ENCODE measurements at places on chromosomes 5 and 9.

- DNase-seq: peak; percentile 42
These were observed 21.7 kb upstream of the ACTBL2 start for GRCh38 chr5:57504357-57504756.

DNA sequence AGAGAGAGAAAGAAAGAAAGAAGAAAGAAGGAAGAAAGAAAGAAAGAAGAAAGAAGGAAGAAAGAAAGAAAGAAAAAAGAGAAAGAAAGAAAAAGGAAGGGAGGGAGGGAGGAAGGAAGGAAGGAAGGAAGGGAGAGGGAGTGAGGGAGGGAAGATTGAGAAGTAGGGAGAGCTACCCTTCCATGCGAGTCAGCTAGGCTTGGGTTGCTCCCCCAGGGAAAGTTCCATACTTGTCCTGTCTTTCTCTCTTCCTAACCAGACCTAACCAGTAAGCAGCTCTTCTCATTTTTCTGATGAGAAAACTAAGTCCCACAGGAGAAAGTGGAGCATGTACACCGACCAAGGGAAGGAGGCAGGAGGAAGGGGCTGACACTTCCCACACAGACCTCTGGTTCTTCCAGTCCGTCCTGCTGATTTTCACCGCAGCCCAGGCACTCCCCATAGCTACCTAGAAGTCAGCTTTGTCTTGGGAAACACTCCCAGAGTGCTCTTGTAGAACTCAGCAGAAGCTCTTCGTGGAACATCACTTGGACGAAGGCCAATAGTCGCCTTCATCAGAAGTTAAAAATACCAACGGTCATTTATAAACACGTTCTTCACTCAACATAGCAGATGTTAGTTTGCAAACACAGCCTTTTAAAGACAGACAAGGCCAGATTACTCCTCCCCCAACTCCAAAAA is 29.0 kb upstream of the ENTREP1 start:
- DNase-seq: peak; percentile 6

DNA sequence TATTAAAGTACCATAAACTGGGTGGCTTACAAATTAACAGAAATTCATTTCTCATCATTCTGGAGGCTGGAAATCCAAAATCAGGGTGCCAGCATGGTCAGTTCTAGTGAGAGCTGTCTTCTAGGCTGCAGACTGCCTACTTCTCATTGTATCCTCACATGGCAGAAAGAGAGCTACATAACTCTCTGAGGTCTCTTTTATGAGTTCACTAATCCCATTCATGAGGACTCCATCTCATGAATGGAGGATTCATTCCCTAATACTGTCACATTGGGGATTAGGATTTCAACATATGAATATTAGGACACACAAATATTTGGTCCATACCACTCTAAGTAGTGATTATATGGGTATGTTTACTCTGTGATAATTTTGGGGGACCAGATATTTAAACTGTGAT is 84.0 kb downstream of the ERP44 start:
- no peak for DNase-seq

- DNase-seq: no peak
These were observed 950.1 kb upstream of the CTNND2 start for GRCh38 chr5:12854386-12854785.

- DNase-seq: no peak
These were observed 423.0 kb upstream of the BRINP1 start for GRCh38 chr9:119792242-119792641.

DNA sequence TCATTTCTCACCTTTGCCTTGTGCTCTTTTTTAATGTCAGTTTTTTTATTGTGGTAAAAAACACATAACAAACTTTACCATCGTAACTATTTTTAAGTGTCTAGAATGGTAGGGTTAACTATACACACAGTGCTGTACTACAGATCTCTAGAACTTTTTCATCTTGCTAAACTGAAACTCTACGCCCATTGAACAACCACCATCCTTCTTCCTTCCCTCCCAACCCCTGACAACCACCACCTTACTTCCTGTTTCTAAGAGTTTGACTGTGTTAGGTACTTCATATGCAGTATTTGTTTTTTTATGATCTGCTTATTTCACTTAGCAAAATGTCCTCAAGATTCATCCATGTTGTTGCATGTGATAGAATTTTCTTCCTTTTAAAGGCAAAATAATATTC is 54.9 kb downstream of the PSAT1 start:
- DNase-seq: no peak

DNA sequence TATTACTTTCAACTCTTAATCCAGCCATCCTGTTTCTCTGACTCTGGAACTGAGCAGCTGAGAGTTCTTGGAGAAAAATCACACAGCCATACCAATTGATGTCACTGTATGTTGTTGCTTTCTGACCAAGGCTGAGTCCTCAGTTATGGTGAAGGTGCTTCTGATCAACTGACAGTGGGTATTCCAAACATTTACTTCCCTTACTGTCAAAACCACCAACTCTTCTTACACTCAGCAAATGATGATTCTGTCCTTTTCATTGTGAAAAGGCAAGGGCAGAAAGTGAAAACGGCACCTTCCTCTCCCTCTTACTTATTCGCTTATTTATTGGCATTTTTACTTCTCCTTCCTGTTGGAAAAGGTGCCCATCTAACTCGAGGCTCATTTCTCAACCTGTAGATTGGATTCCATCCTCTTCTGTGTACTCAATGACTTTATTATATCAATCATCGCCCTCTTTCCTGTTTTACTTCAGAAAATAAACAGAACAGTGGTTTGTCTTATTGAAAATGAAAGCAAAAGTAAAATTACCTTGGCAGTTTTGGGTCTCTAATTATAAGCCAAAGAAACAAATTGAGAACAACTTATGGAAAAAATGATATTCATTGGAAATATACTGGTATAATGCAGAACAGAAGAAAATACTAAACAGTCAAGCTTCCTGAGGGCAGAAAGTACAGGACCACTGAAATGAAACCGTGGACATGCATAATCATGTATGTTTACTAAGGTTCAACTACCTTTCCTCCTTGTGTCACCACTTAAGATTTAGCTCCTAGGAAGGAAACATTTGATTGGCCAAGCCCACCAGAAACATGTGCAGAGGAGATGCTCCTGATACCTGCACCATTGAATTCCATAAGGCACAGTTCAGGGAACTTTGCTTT is 104.5 kb upstream of the CHD1 start:
- DNase-seq: no peak

- DNase-seq: peak; percentile 44
These were observed 211.9 kb upstream of the PAPPA start for GRCh38 chr9:115941561-115942315.

DNA sequence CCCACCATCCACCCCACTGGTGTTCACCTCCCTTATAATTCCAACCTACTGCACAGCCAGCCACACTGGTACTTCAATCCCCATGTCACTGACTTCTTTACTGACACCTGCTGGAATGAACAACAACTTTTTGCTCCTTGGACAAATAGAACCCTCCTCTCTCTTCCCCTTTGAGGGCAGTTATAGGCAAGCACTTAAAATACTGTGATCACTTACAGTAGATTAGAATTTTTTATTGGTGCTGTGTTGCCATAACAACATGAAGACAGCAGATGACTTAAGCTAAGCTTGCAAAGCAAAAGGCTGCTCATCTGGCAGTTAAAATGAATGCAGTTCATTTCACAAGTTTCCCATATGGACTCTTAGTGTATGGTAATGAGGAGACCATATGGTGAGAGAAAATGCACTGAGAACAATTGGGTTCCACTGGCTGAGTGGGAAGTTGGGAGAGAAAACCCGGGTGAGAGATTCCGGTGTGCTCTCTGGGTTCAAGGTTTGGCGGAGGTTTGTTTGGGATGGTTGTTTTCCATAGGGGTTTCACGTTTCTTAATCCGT is 374.3 kb downstream of the EBF1 start:
- no peak for DNase-seq

GRCh38 chr5:112706446-112707016 is 31.2 kb upstream of the APC start:
- no peak for DNase-seq

- DNase-seq: no peak
These were observed 119.7 kb downstream of the DMXL1 start for GRCh38 chr5:119190470-119191095.

- no peak for DNase-seq
These were observed 6.7 kb downstream of the CORO2A start for GRCh38 chr9:98185611-98186171.

GRCh38 chr9:71741926-71742648 is 26.2 kb downstream of the CEMIP2 start:
- peak; percentile 89 for DNase-seq

DNA sequence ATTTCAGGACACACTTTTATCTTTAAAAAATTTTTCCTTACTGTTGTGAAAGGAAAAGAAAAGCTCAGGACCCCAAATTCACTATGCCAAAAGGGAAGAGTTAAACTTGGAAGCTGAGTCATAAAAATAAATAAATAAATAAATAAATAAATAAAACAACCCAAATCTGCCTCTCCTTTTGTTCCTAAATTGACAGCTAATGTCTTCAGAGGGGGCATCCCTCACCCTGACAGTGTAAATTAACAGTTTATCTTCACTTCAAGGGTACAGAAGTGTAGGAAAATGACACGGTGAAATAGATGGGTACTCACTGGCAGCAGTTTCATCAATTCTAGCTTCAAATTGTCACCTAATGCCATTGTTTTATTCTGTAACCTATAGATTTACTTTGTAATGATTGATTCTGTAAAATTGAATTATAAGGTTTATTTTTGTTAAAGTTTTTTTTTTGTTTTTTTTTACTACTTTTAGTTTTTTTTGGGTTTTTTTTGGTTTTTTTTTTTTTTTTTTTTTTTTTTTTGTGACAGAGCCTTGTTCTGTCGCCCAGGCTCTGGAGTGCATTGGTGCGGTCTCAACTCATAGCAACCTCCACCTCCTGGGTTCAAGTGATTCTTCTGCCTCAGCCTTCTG is 18.5 kb upstream of the ANXA1 start:
- no peak for DNase-seq

- DNase-seq: no peak
These were observed 49.2 kb upstream of the NEK6 start for GRCh38 chr9:124208571-124208970.

DNA sequence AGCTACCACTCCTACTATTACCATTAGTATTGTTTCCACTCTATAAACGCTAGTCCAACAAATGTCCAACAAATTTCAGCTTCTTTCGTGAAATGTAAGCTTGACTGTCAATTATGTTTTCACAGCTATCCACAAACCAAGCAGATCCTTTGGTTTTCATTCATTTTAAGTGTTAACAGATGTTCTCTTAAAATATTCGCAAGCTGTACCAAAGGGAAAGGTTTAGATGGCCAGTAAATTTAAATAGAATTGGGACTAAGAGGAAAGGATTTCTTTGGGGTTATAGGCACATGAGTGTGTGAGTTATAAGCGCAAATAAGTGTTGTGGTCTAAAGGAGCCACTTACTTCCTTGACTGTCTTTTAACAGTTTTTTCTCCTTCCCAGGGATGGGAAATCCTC is 136.8 kb upstream of the ADRA1B start:
- DNase-seq: no peak

- peak; percentile 63 for DNase-seq
These were observed 79.3 kb downstream of the SLC28A3 start for GRCh38 chr9:84261070-84261746.

DNA sequence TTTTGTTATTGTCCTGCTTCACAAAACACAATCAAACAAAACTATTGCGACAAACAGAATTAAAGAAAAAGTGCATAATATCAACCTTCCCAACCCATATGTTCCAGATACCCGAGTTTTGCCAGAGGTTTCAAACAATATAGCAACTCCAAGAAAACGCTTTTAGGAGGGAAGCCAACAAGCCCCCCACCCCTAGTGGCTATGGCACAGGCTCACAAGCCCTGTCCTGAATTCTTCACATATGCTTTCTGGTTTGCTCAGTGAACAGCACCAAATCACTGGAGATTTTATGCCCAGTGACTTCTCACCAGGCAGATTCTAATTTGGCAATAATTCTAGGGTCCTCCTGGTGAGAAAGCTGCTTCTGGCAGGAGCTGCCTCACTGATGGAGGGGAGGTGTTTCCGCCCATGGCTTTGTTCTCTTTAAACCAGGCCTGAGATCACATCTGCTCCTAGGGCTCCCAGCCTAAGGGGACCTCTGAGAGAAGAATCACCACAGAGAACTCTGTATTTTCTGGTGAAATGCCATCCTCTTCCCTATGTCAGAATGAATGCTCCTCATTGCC is 1982.4 kb downstream of the EFNA5 start:
- DNase-seq: no peak

GRCh38 chr5:117249086-117249815 is 674.6 kb upstream of the SEMA6A start:
- DNase-seq: no peak

- DNase-seq: no peak
These were observed 1.0 kb upstream of the CORO2A start for GRCh38 chr9:98193336-98193944.

GRCh38 chr5:140588311-140589070 is 23.9 kb downstream of the SLC35A4 start:
- DNase-seq: peak; percentile 35

GRCh38 chr5:163190283-163190682 is 247.1 kb upstream of the CCNG1 start:
- DNase-seq: no peak

- no peak for DNase-seq
These were observed 469.0 kb upstream of the PTGER4 start for GRCh38 chr5:40210694-40211093.

- DNase-seq: peak; percentile 98
These were observed 813 bp upstream of the AGTPBP1 start for GRCh38 chr9:85742597-85742936.

DNA sequence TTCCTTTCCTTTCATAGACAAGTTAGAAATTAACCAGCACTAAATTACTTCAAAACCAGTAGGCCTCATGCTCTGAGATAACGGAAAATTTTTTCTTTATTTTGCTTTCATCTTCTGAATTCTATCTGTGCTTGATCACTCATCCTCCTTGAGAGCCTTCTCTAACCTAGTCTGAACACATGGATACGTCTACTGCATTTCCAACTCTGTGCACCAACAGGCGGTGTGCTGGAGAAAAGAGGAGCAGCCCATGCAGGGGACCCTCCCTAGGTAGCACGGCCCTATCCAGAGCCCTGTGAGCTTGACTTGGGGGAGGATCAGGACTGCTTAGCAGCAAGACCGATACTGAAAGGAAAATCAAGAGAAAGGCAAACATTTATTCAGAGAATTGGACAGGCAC is 149.8 kb downstream of the AUH start:
- DNase-seq: no peak

GRCh38 chr5:89946916-89947315 is 462.6 kb downstream of the CETN3 start:
- no peak for DNase-seq

- DNase-seq: peak; percentile 62
These were observed 2.3 kb downstream of the MAN2A1 start for GRCh38 chr5:109691996-109692395.

DNA sequence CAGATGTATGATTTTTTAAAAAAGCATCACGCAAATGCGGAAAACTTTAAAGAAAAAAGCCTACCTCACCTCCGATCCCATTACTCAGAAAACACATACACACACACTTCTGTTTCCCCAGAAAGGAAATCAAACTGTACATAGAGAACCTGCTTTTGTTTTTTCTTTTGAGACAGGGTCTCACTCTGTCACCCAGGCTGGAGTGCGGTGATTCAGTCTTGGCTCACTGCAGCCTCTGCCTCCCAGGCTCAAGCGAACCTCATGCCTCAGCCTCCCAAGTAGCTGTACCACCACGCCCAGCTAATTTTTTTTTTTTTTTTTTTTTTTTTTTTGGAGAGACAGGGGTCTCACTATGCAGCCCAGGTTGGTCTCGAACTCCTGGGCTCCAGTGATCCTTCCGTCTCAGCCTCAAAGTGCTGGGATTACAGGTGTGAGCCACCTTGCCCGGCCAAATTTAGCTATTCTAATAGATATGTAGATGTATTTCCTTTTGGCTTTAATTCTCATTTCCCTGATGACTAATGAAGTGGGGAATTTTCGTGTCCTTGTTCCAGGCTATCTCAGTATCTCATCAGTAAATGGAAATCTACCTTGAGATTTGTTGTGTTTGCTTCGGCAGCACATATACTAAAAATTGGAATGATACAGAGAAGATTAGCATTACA is 25.7 kb upstream of the EEIG1 start:
- DNase-seq: no peak
